ENCODE measurements at places on chromosomes 7 and 10.

DNA sequence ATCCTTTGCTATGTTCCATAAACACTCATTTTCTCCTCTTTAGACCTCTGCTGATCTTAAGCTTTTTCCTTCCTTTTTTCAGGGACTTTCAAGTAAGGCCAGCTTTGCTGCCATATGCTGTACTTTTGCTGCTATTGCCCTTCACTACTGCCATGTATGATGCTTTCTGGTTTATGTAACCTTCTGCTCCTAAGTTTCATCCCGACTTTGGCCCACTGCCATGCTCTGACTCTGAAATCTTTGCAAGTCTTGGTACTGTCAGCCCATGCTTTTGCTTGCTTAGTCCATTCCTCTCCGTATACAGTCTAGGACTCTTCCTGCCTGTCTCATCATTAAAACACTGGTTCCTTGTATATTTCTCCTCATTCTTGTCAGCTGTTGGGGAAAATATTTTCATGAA lies 152.4 kb downstream of the RNF133 start:
- DNase-seq = no peak

DNA sequence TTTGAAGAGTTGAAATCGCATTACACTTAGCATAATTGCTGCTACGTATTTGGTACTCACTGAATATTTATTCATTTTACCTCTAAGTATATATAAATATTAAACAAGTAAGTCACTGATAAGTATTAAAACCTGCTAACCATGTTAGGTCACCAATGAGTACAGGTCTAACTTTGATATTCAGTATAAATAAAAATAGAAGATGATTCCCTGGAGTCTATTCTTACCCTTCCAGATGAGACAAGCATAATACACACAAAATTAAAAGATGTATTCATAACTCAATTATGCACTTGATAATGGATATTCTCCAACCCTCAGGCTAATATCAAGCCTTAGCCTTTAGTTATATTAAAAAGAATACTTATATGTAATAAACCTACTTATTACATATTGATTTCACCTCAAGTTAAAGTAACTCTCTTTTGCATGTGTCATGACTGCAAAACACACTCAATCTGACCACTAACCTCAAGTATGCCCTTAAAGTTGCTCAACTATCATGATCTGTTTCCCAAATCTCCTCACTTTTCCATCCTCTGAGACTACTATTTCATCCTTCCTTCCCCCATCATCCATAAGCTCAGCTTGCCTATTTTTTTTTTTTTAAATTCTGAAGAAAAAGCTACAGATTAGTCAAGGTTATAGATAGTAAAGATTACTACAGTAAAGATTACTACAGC lies 46.8 kb downstream of the IPMK start:
- peak; percentile 66 for DNase-seq

- no peak for DNase-seq
Measured at GRCh38 chr7:99748846-99749579, 14.0 kb upstream of the CYP3A7 start.

- no peak for DNase-seq
Measured at GRCh38 chr7:27723085-27723484, 16.9 kb upstream of the TAX1BP1 start.

DNA sequence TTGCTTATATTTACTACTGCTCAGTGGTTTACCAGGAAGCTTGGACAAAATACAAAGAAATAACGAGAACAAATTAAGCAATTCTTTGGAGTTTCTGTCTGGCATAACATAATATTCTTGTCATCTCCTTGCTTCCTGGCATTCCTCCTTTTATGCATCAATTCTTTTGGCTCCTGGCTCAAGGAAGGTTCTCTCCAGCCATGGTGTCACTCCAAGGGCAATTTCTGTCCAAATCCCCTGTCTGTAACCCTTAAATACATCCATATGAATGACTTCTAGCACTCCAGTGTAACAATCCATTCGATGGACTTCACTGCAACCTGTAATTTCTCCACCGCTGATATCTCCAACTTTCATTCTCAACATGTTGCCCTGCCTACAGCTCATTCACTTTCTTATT lies 617.7 kb upstream of the ANKRD30A start:
- no peak for DNase-seq

DNA sequence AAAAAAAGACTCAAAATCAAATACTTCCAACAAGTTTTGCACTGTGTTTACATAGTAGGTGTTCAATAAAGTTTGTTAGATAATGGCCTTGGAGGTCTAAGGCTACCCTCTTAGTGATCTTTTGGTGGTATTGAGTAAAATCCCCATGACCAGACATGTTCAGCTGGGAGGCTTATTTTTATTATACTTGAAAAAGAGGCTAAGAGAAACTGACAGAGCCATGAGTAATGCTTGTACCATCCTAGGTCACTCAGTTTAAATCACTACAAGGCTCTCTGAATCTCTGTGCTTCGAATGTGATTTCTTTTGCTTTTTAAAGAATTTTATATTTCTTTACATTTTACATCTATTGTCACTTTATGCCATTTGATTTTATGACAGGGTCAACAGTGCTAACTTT lies 90.5 kb downstream of the TWIST1 start:
- no peak for DNase-seq

GRCh38 chr7:18163091-18163490 lies 135.4 kb upstream of the PRPS1L1 start:
- no peak for DNase-seq

DNA sequence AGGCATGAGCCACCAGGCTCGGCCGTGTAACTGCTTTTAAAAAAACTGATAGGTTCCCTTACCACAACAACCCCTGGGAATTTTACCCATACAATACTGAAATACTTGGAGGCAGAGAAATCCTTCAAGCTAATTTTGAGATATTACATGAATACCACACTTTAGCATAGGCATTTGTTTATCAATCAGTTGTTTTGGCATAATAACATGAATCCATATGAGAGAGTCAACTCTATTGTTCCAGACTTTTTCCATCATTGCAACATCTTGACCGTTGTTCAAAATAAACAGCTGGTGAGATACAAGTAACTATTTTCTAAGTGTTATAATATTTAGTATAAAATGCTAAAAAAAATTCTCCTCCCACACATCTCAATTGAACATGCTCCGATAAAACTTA lies 36.8 kb downstream of the LAMB4 start:
- no peak for DNase-seq

DNA sequence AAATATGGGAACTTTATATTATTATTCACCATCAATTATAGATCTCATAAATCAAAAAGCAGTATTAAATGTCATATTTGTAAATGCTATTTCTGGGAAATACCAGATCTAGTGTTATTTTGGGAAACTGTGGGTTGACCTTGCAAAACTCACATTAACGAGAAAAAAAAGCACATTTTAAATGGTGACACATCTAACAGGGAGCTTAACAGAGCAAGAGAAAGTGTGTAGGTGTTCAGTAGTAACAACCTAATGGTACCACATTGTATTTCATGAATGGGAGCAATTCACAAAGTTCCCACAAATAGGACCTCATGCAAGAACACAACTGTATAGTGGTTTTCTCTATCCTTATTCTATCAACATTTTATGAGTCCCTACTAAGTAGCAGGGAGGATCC lies 26.2 kb upstream of the HDAC9 start:
- DNase-seq = no peak

GRCh38 chr7:26614503-26614902 lies 249.9 kb downstream of the SKAP2 start:
- DNase-seq = no peak

DNA sequence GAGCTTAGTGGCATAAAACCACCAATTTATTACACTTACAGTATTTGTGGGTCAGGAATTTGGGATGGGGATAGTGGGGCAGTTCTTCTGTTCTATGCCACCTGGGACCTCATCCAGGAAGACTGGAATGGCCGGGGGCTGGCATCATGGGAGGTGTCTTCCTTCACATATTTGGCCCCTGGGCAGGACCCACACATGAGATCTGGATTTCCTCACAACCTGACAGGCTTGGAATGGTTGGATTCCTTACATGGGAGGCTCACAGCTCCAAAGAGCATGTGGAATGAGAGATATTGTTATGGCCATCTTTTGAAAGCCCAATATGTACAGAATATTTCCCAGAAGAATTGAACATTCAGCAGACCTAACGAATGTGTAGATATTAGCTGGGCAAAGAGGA lies 21.9 kb downstream of the LSMEM1 start:
- DNase-seq = no peak

DNA sequence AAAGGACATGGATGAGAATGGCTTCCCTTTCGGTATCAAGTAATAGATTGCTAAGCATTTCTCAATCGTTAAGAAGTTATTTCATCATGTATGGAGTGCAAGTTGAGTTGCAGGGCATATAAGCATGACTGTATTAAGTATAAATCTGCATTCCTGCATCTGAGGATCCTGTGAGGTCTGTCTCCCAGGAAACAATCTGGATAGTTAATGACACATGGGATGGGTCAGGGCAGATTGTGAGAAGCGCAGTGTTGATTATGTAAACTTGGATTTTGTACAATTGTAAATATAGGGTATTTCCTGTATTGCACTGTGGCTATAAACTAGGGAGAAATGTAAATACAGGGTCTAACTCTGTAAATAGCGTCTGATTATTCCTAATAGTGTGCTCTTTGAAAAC lies 102.6 kb downstream of the PLXDC2 start:
- DNase-seq = no peak

Data from fibroblast of skin of left biceps (primary cell).